Activated CD4-positive, alpha-beta T cell treated with anti-CD3 and anti-CD28 coated beads, Interleukin-2, amount 50 U/mL, for 1 hour (primary cell): ENCODE measurements at places on chromosomes 4 and X.
A peak's percentile ranks its signal among the peaks of the same experiment; 100 is the strongest.

- no peak for DNase-seq
Observed at GRCh38 chr4:57774171-57774570, 664.0 kb upstream of the IGFBP7 start.

GRCh38 chr4:119726505-119726904, 97.9 kb upstream of the PDE5A start:
- DNase-seq = no peak

- no peak for DNase-seq
Observed at GRCh38 chr4:172900900-172901299, 267.7 kb upstream of the GALNT7 start.

- DNase-seq = no peak
Observed at GRCh38 chr4:143420227-143420626, 83.6 kb downstream of the GAB1 start.

DNA sequence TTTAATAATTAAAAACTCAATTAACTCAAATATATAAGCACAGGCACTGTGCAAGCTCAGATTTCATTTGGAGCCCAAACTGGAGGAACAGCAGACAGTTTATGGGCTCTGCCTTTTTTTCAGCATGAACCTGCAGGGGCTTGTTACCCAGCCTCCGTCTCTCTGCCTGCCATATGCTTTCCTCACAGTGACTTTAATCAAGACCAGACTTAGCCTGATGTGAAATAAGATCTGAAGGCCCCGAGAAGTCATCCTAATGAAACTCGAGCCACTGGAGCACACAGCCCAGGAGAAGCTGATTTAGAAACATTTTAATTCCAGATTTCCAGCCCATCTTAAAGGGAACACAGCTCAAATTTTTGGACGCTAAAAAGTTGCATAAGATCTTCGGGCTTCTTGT, 55.6 kb downstream of the SPATA18 start:
- no peak for DNase-seq

GRCh38 chr4:148239494-148239985, 202.7 kb downstream of the NR3C2 start:
- no peak for DNase-seq

DNA sequence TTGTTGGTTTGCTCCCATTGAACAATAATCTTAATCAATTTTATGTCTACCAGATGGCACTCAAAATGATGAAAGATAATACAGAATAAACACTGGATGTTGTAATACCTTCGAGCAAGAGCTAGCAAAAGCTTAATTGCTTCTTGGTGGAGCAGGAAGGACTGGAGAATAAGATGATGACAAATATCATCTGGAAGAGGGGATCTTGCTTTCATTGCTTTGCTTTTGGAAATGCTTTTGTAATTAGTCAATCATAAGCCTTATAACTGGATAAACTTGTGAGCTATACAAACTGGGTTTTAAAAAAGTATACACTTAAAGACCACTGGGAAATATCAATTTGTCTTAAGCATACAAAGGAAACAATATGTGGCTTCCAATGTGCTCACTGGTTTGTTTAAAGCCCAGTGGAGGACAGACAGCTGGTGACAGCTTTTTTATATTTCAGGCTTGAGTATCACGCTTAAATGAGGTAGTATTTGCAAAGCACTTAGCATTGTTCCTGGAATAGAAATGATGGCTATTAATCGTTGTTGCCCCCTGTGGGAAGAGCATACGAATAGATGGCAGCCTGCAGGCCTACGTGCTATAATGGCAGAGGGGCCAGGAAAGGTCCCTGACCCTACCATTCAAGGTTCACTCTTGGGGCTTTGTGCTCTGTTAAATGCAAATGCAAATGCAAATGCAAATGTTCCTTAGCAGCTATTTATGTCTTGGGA, 61.2 kb downstream of the TMEM150C start:
- DNase-seq = no peak

GRCh38 chr4:6367371-6367851, 97.8 kb downstream of the WFS1 start:
- DNase-seq = no peak

DNA sequence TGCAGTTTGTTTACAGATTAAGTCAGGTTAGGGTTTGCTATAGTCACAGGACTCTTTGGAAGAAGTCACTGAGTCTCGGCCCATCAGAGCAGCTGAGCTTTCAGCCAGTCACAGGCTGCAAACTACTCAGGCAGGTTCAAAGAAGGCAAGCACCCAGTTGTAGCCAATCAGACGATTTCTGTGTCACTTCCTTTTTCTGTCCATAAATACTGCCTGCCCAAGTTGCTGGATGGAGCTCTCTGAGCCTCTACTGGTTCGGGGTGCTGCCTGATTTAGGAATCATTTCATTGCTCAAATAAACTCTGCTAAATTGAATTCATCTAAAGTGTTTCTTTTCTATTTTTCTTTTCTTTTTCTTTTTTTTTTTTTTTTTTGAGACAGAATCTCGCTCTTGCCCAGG, 7.3 kb upstream of the SH3BP2 start:
- DNase-seq = no peak

DNA sequence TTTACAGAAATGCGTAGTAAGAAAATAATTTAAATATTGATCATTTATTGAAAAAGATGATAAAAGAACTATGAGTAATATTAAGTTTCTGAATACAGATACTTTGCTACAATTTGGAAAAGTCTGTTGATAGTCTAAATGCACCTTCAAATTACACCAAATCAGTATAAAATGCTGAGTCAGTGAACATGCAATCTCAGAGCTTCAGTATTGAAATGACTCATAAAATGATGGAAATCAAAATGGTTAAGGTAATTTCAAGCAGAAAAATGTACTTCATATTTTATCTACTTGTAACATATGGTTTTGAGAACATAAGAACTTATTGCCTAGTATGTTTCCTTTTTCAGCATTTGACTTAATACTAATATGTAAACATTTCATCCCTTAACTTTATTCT, 448.2 kb downstream of the PCDH10 start:
- no peak for DNase-seq

GRCh38 chrX:13263560-13264251, 56.1 kb downstream of the ATXN3L start:
- no peak for DNase-seq

- DNase-seq = no peak
Observed at GRCh38 chrX:11579636-11580600, 85.8 kb downstream of the ARHGAP6 start.

- DNase-seq = no peak
Observed at GRCh38 chrX:154090731-154091130, 6.8 kb downstream of the MECP2 start.

DNA sequence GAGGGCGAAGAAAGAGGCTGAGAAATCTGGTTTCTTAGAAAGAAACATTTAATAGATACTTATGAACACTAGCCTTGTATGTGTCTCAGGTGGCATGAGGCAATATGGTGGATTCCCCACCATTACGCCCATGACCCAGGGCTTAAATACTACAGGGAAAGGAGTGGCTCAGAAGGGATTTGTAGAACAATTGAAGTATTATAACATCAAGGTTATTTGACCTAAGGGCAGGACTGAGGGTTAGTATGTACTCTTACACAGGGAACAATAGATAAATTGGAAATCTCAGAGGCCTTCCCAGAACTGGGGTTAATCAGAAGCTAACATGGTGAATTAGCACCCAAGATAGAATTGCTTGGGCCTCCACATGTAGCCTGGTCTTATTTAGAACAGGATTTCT, 11.0 kb upstream of the USP46 start:
- no peak for DNase-seq

- DNase-seq = no peak
Observed at GRCh38 chr4:159010563-159011260, 92.2 kb upstream of the RAPGEF2 start.

DNA sequence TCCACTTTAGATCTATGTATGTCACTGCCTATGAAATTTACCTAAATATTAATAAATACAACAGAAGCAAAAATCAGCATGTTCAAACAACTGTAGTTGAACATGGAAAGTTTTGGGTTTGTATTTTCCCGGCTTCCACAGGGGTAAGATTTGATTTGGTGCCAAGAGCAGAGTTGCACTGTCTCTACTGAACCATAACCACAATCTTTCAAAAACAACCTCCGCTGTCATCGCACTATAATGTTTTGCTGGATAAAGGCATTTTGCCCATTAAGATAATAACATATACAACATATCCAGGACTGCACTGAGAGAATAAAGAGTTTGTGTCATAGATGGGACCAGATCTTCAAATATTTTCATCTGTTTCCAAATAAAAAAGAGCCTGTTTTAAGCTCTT, 94.9 kb downstream of the TENM3 start:
- DNase-seq = no peak

DNA sequence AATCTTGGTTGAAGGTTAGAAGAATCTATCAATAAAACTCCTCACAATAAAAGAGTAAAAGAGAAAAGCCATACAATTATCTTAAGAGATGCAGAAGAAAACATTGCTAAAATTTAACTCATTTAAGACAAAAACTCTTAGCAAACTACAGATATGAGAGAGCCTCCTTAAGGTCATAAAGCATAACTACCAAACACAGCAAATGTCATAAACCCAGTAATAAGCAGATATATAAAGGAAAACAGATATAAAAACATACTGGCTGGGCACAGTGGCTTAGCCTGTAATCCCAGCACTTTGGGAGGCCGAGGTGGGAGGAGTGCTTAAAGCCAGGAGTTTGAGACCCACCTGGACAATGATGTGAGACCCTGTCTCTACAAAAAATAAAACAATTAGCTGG, 165.3 kb downstream of the FAM13A start:
- no peak for DNase-seq

DNA sequence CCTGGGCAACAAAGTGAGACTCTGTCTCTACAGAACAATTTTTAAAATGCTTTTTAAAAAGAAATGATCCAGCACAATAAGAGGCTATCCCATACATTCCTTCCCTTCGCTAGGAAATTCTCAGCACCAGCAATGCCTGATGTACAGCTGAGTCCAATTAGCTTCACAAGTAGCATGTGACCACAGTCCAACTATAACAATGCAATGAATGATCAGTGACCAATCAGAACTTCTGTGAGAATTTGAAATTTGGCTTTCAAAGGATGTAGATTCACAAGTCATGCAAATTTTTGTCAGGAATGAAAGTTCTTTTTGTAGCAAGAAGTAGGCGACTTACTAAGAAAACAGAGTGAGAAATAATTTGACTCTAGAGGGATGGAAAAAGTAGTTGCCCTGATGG, 278.5 kb upstream of the UGT8 start:
- no peak for DNase-seq

GRCh38 chrX:11269996-11270395, 23.2 kb upstream of the AMELX start:
- DNase-seq = no peak

DNA sequence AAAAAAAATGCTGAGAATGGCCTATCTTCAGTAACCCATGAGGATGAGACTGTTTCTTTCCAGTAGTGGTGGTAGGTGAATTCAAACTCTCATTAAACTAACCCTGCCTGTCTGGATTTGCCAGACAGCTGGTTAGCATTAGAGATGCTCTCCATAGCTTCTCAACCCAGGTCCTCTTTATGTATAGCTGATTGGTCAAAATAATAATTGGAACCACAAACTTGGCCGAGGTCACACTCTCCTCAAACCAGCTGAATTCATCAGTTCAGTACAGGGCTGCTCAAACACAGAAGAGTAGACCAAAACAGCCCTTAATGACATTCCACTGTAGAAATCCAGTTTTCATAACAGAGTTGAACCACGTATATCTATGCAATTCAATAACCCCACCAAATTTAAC, 85.3 kb downstream of the HCCS start:
- DNase-seq = no peak

DNA sequence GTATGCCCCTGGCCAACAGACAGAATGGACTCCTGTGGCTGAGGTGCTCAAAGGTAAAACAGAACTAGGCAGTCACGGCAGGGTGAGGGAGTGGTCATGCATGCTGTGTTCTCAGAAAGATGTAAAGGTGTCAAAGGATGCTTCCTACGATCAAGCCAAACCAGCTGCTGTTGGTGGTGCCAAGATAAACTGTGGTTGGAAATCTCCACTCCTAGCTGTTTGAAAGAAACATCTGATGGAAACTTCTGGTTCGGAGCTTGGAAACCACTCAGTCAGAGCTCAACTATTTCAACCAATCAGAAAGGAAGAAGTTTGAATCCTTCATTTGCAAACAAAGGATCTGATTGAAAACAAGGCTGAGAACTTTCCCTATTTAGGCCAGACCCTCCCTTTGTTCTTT, 68.5 kb upstream of the DDX60 start:
- DNase-seq = no peak

- no peak for DNase-seq
Observed at GRCh38 chr4:146495269-146495668, 26.5 kb downstream of the SLC10A7 start.

DNA sequence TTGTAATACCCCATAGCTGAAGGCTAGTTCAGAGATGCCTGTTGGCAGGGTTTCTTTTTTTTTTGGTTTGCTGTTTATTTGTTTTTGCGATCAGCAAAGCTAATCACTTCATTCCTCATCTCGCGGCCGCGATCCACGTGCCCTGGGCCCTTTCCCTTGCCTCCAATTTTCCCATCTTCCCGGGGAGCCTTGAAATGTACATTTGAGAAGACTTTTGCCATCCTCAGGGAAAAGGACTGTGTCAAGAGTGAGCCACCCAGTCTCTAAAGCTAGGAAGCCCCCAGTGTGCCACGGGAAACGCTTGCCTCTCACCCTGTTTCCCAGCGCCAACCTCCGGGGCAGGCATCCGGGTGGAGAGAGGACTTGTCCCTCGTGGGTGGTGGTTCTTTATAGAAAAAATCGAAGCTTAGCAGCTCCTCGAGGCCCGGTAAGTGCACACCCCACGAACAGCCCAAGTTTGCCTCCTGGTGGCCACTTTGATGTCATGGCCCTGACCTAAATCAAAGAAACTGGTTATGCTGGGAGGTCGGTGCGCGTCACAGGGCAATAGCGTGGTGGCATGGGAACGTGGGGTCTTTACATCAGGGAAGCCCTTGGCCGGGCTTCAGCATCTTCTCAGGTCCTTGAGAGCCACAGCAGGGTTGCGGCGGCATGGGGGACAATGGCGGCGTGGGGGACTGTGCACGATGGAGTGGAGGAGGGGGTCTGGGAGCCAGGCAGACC, 42.0 kb downstream of the MAP7D3 start:
- peak; percentile 37 for DNase-seq

DNA sequence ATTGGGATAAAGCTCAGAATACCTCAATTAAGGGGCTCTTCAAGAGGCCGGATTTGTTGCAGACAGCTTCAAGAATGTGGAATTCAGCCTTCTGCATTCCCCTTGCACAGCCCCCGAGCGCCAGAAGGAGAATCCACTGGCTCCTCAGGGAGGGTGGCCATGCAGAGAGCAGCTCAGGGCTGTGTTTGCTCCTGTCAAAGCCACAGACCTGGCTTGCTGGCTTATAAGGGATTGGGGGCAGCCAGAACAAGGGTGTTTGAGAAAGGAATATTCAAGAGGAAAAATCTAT, 36.8 kb downstream of the ING2 start:
- DNase-seq = no peak

DNA sequence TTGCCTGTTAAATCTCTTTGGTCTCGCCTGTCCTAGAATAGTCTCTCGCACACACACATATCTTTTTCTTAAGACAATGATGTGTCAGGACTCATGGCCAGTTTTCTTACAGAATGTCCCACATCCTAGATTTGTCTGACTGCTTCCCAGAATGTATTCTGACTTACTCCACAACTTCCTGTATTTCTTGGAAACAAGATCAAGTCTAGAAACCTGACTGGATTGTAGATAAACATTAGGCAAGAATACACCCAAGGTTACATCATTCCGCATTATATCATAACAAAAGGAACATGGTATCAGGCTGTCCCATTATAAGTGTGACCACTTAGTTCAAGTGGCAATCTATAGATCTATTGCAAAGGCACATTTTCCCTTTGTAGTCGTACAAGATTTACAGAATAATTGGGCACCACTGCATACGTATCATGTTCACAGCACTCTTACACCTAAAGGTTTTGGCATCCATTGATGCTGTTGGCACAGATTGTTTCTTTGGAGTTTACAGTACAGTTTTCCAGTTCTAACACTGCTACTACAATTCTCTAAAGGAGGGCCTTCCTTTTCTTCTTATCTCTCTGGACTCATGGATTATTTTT, 56.4 kb downstream of the FBXW7 start:
- no peak for DNase-seq
